Effector memory CD8-positive, alpha-beta T cell (primary cell): ENCODE measurements at places on chromosomes 7 and 10.

- no peak overlapping the region for H3K27ac ChIP-seq
- H3K27me3 ChIP-seq = no peaks in the 10 kb centered on the region
- no peaks in the 10 kb centered on the region for H3K4me1 ChIP-seq
- H3K4me3 ChIP-seq = no peak overlapping the region
Measured at GRCh38 chr10:76229341-76229740, 797.9 kb downstream of the LRMDA start.

GRCh38 chr10:108090476-108091215 is 926.1 kb upstream of the SORCS1 start:
- H3K27me3 ChIP-seq = no peaks in the 10 kb centered on the region
- no peak overlapping the region for H3K4me3 ChIP-seq
- H3K4me1 ChIP-seq = no peaks in the 10 kb centered on the region
- H3K27ac ChIP-seq = no peak overlapping the region
- no peaks in the 10 kb centered on the region for H3K36me3 ChIP-seq
- DNase-seq = no peak

DNA sequence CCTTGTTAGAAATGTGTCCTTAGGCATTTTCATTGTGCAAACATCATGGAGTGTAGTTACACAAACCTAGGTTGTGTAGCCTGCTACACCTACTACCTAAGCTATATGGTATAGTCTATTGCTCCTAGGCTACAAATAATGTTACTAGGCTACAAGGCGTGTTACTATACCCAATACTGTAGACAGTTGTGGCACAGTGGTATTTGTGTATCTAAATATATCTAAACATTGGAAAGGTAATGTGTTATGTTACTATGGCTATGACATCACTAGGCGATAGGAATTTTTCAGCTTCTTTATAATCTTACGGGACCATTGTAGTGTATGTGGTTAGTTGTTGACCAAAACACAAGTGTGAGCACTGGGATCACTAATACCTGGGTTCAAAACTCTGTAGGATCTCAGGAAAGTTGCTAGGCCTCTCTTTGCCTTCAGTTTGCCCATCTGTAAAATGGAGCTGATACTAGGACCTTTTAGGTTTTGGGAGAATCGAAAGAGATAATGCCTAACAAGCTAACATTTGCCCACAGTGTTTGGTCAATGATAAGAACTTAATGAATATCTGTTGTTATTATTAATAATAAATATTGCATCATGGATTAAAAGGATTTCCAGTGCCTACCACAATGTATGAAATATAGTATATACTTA is 2.7 kb downstream of the BICC1 start:
- H3K4me1 ChIP-seq = peaks cover 5% of the 10 kb centered on the region
- no peak for DNase-seq
- peaks cover 45% of the 10 kb centered on the region for H3K27me3 ChIP-seq

DNA sequence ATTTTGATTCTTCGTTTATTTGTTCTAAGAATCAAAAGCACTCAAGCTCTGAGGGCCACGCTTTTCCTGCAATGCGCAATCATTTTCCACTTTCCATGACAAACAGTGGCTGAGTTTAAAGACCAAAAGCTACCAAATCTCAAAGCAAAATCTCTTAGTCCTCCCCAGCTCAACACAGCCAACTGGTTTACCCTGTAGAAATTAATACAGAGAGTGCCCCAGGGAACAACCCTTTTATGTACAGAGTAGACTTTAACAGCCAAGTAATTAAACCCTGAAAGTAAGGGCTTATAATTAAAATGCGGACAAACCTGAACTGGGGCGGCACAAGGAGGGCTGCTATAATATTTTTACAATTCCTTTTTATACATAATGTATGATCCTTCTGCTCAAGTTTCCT is 53.2 kb downstream of the FAM53B start:
- peak overlapping the region; percentile 82 for H3K4me3 ChIP-seq
- peak overlapping the region; percentile 96 for H3K27ac ChIP-seq
- H3K4me1 ChIP-seq = peaks cover 76% of the 10 kb centered on the region
- no peak for DNase-seq
- peaks cover 60% of the 10 kb centered on the region for H3K36me3 ChIP-seq

GRCh38 chr10:62079885-62080559 is 178.5 kb downstream of the ARID5B start:
- H3K4me3 ChIP-seq = no peak overlapping the region
- H3K4me1 ChIP-seq = peaks cover 47% of the 10 kb centered on the region
- H3K36me3 ChIP-seq = peaks cover 15% of the 10 kb centered on the region
- peak overlapping the region; percentile 49 for H3K27ac ChIP-seq
- no peak for DNase-seq
- H3K27me3 ChIP-seq = no peaks in the 10 kb centered on the region
